Stimulated activated naive CD4-positive, alpha-beta T cell (primary cell): ENCODE measurements at places on chromosomes 5 and 9.
A peak's percentile ranks its signal among the peaks of the same experiment; 100 is the strongest.

GRCh38 chr5:154115291-154115690 is 75.2 kb upstream of the GALNT10 start:
- DNase-seq: no peak

- no peak for DNase-seq
Observed at GRCh38 chr9:120202856-120203654, 376.9 kb downstream of the CDK5RAP2 start.

DNA sequence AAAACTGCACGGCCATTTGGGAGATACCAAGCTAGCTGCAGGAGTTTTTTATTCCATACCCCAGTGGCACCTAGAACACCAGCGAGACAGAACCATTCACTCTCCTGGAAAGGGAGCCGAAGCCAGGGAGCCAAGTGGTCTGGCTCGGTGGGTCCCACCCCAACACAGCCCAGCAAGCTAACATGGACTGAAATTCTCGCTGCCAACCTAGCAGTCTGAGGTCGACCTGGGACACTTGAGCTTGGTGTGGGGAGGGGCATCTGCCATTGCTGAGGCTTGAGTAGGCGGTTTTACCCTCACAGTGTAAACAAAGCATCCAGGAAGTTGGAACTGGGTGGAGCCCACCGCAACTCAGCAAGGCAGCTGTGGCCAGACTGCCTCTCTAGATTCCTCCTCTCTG is 108.9 kb upstream of the CHD1 start:
- peak; percentile 73 for DNase-seq

DNA sequence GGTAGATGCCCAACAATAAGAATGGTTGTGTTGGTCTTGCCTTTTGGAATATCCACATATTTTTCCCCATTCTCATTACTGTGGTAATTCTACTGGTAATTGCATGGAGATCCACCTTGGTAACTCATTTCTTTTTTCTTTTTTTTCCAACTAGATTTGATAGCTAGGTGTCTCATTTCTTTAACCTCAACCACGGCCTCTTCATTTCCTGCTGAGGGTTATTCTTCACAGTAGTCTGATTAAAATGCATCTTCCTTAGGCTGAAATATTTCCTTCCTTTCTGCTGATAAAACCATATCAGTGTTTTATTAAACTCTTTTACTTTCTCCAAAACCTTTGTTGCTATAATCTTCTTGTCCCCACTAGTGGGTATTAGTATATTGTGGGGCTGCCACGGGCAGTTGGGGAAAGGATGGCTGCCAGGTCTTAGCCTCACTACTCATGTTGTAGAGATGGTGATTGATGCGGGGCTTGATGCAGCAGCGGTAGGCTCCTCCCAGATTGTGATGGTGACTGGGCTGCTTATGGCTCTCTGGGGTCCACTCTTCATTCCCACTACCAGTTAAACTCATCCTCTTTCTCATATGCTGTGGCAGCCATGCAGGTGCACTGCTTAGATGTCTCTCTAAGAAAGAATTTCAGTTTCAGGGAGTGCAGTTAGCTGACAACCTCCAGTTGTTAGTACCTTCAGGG is 35.9 kb downstream of the KIF2A start:
- DNase-seq: no peak

- no peak for DNase-seq
Observed at GRCh38 chr5:137622850-137623249, 113.0 kb downstream of the KLHL3 start.

DNA sequence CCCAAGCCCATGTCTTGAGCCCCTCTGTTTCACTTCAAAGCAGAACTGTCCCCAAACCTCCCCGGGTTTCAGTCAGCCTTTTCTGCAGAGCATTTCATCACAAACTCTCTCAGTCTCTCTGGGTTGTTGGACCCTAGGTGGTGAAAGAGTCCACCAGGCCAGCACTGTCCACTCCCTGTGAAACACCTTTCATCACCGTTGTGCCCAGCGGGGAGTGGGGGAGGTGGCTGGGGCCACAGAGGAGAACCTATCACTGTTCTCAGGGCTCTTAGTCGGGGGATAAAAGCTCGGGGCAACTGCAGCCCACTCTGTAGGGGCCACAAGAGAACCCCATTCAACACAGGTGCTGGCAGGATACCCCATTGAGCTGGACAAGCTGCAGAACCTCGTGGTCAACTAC is 5.4 kb upstream of the RABL6 start:
- DNase-seq: no peak

DNA sequence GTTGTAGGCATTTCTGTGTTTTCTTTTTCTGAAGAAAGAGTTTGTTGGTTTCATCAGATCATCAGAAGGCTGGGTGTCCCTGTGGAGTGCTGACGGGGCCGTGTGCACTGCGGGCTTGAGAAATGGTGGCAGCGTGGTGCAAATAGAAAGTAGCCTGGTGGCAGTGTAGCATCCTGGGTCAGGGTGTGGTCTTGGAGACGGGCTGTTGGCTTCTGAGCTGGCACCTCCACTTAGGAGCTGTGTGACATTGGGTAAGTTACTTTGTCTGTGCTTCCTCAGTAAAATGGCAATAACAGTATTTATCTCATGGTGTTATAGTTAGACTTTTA is 10.0 kb upstream of the NDST1 start:
- DNase-seq: no peak

- no peak for DNase-seq
Observed at GRCh38 chr5:158022837-158023236, 163.9 kb upstream of the CLINT1 start.

GRCh38 chr9:117276444-117276843 is 138.4 kb downstream of the ASTN2 start:
- DNase-seq: no peak

DNA sequence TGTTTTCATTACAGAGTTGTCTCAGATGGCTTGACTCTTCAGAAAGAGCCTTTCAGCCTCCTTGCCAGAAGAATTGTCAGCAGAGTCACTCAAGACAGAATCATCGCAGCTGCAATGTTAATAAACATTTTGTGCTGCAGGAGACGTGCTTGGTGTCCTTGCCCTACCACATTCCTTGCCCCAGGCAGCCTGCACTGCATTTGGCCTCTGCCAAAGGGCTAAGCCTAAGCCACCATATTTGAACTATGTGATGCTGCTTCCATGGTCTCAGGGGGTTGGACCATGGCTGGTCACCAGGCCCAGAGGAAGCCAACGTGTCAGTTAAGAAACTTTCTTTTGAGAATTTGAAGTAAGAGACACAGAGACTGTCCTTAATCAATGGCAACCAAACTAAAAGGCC is 145.4 kb downstream of the ACTL7B start:
- no peak for DNase-seq

GRCh38 chr5:10994091-10994986 is 233.3 kb upstream of the DAP start:
- DNase-seq: no peak

DNA sequence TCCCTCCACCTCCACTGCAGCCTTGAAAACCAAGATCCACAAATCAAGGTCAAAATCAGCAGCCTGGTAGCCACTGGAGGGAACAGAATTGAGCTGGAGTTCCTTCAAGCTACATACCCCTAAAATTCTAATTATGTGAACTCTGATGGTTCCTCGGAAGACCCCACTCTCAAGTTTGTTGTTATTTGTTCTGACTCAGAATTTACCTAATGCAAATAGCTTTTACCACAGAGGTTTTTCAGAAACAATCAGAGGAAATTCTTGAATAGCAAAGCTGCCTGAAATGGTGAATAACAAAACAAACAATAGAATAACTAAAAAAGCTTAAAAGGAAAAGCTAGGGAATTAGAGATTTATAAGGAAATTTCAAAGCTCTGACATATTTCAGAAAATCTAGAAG is 220.0 kb downstream of the CDH18 start:
- DNase-seq: no peak

DNA sequence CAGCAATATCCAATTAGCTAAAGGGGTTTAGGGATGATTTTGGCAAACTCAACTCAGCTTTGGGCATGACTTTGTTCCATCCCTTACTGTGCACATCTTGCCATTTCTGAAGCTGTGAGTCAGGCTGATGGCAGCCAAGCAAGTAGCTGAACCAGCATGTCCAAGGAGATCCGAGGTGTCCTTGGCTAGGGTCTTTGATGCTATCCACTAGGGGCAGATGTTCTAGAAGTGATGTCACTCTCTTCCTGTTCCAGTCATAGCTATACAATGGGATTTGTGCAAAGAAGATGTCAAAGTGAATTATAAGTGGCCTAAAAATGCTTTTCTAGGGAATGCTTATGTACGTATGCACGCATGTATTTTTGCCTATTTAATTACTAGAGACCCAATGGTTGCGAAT is 160.8 kb upstream of the PAPPA start:
- no peak for DNase-seq

DNA sequence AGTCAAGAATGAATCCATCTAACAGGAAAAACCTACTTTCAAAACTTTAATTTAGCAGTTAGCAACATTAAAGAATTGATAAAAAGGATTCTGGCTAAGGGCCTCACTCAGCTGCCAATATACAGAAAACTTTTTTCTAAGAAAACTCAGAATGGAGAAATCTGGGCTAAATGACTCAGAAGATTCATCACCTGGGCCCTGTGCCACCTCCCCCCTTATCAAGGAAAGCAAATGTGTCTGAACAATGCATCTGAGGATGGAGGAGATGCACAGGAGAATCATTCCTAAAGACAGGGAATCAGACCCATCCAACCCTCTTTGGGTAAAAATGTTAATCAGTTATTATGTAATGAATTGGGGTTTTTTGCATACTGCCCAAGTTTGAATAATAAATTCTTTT is 592.0 kb upstream of the DMAC1 start:
- DNase-seq: no peak

DNA sequence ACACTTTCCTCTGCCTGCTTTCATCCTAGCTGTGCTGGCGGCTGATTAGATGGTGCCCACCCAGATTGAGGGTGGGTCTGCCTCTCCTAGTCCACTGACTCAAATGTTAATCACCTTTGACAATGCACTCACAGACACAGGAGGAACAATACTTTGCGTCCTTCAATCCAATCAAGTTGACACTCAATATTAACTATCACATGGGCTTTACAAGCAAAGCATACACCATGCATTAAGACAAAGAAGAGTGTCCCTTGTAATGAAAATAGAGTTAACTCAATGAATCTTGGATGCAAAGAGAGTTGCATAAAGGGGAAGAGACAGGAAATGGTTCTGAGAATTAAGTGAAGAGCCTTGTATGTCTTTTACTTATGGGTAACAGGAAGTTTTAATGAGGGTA is 298.7 kb upstream of the BRINP1 start:
- no peak for DNase-seq

DNA sequence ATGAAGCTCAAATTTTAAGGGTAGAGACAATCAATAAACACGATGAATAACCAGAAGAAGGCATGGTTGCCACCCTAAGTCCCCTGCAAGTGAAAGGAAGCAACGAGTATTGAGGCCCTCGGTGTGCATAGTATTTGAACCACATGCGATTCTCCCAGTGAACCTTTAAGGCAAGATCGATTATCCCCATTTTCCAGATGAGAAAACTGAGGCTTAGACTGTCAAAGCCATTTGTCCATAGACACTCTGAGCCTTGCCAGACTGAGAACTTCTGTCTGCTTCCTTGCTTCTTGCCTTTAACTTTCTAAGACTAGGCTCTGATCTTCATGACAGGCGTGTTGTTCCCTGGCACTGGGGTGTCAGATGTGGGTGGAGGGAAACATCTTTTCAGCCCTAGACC is 58.2 kb downstream of the COL27A1 start:
- DNase-seq: no peak

DNA sequence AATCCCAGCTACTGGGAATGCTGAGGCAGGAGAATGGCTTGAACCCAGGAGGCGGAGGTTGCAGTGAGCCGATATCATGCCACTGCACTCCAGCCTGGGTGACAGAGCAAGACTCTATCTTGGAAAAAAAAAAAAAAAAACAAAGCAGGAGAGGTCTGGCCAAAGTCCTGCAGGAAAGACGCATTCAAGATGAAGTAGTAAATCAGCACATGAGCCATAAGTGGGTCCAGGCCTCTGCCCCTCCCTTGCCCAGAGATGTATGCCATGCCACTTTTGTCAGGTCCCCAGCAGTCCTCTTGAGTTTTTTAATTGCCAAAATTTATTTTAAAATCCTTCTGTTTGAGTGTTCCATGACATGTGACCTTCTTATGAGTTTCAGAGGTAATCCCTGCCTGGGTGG is 8.5 kb upstream of the PHF19 start:
- DNase-seq: no peak
